ENCODE measurements at places on chromosomes 7 and 10. TPM values are rescaled to one million over a fixed set of nuclear protein-coding genes. Genes with fewer than 3 reads are reported as not detected.

The FAM170B gene
- not detected for total RNA-seq

The SUN3 gene
- total RNA-seq, result not detected

The SYT15 gene
- 2.7 TPM for total RNA-seq

The GPR26 gene
- not detected for total RNA-seq

The GPC2 gene
- total RNA-seq, result 0.92 TPM

The MRPS16 gene
- total RNA-seq, result 125 TPM

The SFRP5 gene
- 2.4 TPM for total RNA-seq

The ZNF398 gene
- 8.1 TPM for total RNA-seq

The SGCE gene
- total RNA-seq, result 53.6 TPM

The SHH gene
- total RNA-seq, result 1.2 TPM

The INA gene
- total RNA-seq, result 31.4 TPM

The NAT16 gene
- 0.10 TPM for total RNA-seq

The FAM20C gene
- total RNA-seq, result 34.2 TPM

The FRMD4A gene
- total RNA-seq, result 4.3 TPM

The GIMAP6 gene
- total RNA-seq, result not detected

The FZD8 gene
- total RNA-seq, result 7.2 TPM

The LMTK2 gene
- 10.3 TPM for total RNA-seq

The KEL gene
- not detected for total RNA-seq

The GBX1 gene
- not detected for total RNA-seq

The UCMA gene
- not detected for total RNA-seq

The FAM241B gene
- 19.8 TPM for total RNA-seq

The FAM237B gene
- total RNA-seq, result not detected

Measured in A549 treated with CORT108297 at 1 μM for 4 hours (cell line).